Osteoblast (primary cell): ENCODE measurements at places on chromosomes 13 and 19. TPM values are rescaled to one million over a fixed set of nuclear protein-coding genes. Genes with fewer than 3 reads are reported as not detected.
A peak's percentile ranks its signal among the peaks of the same experiment; 100 is the strongest.

Gene ZNF470
- total RNA-seq = 4.7 TPM in 2 replicates

Gene PTPRS
- total RNA-seq = 218 and 227 TPM in 2 replicates

Gene DNAJC15
- 13.0 and 17.0 TPM in 2 replicates for total RNA-seq

GRCh38 chr13:87094646-87095045 lies 576.5 kb upstream of the SLITRK5 start:
- no peak overlapping the region for H3K4me3 ChIP-seq
- no peak overlapping the region for H3K27ac ChIP-seq
- H3K36me3 ChIP-seq = no peaks in the 10 kb centered on the region
- no peaks in the 10 kb centered on the region for H3K4me1 ChIP-seq
- no peak for DNase-seq
- no peaks in the 10 kb centered on the region for H3K27me3 ChIP-seq

- H3K27me3 ChIP-seq = no peaks in the 10 kb centered on the region
- no peaks in the 10 kb centered on the region for H3K36me3 ChIP-seq
- DNase-seq = peak; percentile 77
- H3K4me3 ChIP-seq = no peak overlapping the region
- peaks cover 7% of the 10 kb centered on the region for H3K4me1 ChIP-seq
Measured at GRCh38 chr13:93736081-93736480, 509.5 kb downstream of the GPC6 start.

GRCh38 chr19:1220976-1221903 lies 15.7 kb downstream of the STK11 start:
- DNase-seq = peak; percentile 100
- peaks cover 21% of the 10 kb centered on the region for H3K36me3 ChIP-seq
- H3K27ac ChIP-seq = peak overlapping the region; percentile 17
- no peak overlapping the region for H3K4me3 ChIP-seq
- no peaks in the 10 kb centered on the region for H3K27me3 ChIP-seq

DNA sequence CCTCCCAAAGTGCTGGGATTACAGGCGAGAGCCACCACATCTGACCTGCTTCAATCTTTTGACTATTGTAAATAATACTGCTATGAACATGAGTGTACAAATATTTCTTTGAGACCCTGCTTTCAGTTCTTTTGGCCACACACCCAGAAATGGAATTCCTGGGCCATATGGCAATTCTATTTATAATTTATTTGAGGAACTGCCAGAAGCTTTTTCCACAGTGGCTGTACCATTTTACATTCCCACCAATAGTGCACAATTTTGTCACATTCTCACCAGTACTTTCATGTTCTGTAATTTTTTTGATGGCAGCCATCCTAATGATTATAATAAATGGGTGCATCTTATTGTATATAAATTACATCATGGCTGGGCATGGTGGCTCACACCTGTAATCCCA lies 13.7 kb upstream of the FCER2 start:
- no peaks in the 10 kb centered on the region for H3K36me3 ChIP-seq
- no peaks in the 10 kb centered on the region for H3K27me3 ChIP-seq
- H3K27ac ChIP-seq = no peak overlapping the region
- no peak for DNase-seq
- no peak overlapping the region for H3K4me3 ChIP-seq
- H3K4me1 ChIP-seq = no peaks in the 10 kb centered on the region

- no peak overlapping the region for H3K4me3 ChIP-seq
- no peak overlapping the region for H3K27ac ChIP-seq
- H3K36me3 ChIP-seq = no peaks in the 10 kb centered on the region
- no peaks in the 10 kb centered on the region for H3K27me3 ChIP-seq
Measured at GRCh38 chr19:8880868-8881488, 48.8 kb downstream of the MBD3L1 start.

GRCh38 chr19:33395561-33396550 lies 22.3 kb downstream of the CEBPG start:
- peak; percentile 100 for DNase-seq
- no peaks in the 10 kb centered on the region for H3K27me3 ChIP-seq
- peaks cover 38% of the 10 kb centered on the region for H3K4me1 ChIP-seq
- H3K36me3 ChIP-seq = no peaks in the 10 kb centered on the region

GRCh38 chr19:27844261-27844660 lies 1368.7 kb downstream of the UQCRFS1 start:
- no peaks in the 10 kb centered on the region for H3K27me3 ChIP-seq
- H3K4me3 ChIP-seq = no peak overlapping the region
- no peak overlapping the region for H3K27ac ChIP-seq

- H3K27me3 ChIP-seq = no peaks in the 10 kb centered on the region
- no peak overlapping the region for H3K4me3 ChIP-seq
- H3K36me3 ChIP-seq = peaks cover 17% of the 10 kb centered on the region
- H3K4me1 ChIP-seq = peaks cover under 1% of the 10 kb centered on the region
Measured at GRCh38 chr13:51444922-51445321, 7.9 kb downstream of the INTS6 start.

- no peak overlapping the region for H3K4me3 ChIP-seq
- no peak overlapping the region for H3K27ac ChIP-seq
- no peaks in the 10 kb centered on the region for H3K36me3 ChIP-seq
- H3K4me1 ChIP-seq = no peaks in the 10 kb centered on the region
- DNase-seq = no peak
Measured at GRCh38 chr19:33644284-33644836, 22.6 kb downstream of the CHST8 start.

- no peak for DNase-seq
- no peaks in the 10 kb centered on the region for H3K36me3 ChIP-seq
- H3K4me3 ChIP-seq = no peak overlapping the region
- peaks cover 25% of the 10 kb centered on the region for H3K4me1 ChIP-seq
- peak overlapping the region; percentile 57 for H3K27ac ChIP-seq
Measured at GRCh38 chr13:29621051-29621800, 25.7 kb upstream of the SLC7A1 start.

DNA sequence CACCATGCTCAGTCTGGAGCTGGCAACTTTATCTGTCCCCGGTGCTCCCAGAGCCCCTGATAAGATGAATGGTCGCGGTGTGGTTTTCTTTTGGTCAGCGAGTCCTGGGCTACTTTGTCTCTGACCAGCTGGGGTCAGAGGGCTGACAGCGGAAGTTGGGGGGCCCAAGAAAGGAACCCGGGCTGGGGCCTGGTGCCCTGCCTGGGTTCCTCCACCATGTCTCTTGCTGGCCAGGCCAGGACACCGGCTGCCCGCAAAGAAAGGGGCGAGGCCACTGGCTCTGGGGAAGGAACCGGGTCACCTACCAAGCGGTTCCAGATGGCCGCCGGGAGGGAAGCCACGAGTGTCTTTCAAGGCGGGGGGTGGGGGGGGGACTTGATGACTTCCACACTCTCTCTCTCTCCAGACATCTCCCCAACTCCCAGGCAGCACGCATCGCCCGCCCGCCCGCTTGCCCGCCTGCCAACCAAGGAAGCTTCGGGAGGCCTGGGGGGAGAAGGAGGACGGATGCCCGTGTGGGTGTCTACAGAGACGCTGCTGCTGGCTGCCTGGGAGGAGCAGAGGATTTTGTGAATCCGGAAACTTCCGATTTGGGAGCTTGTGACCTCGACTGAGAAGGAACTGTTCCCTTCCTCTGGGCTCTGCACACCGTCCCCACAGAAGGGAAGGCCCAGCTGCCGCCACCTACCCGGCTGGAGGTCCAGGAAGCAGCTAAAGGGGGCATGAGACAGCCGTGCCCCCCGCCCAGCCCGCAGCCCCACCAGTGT lies 1.1 kb downstream of the PIP5K1C start:
- peak overlapping the region; percentile 90 for H3K4me3 ChIP-seq
- peaks cover 6% of the 10 kb centered on the region for H3K4me1 ChIP-seq
- DNase-seq = peak; percentile 98
- H3K27ac ChIP-seq = peak overlapping the region; percentile 60
- no peaks in the 10 kb centered on the region for H3K36me3 ChIP-seq
- H3K27me3 ChIP-seq = no peaks in the 10 kb centered on the region

DNA sequence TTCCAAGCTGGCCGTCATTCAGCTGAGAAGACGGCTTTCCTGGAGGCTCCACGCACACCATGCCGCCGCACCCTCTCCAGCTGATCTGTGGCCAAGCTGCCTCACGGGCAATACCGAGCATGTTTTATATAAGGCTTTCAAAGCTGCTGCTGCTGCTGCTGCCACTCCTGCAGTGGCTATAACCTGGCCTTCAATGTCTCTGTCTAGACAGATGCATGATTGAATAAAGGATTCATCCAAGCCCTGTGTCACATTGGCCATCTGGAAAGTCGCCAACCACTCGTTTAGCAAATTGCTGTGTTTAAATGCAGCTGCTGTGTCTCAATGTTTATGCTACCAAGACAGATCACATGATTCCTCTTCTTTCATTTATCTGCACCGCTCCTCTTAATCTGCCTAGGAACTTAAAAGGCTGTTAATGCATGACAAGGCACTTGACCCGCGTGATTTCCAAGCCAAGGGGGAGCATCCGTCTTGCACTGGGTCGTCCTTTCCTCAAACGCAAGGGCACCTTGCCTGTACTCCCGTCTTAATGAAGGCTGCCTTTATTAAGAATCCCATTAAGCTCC lies 114.3 kb downstream of the TEX26 start:
- DNase-seq = no peak
- H3K4me3 ChIP-seq = no peak overlapping the region
- peaks cover 36% of the 10 kb centered on the region for H3K4me1 ChIP-seq
- H3K36me3 ChIP-seq = no peaks in the 10 kb centered on the region
- no peaks in the 10 kb centered on the region for H3K27me3 ChIP-seq

GRCh38 chr13:35720690-35721554 lies 244.4 kb upstream of the MAB21L1 start:
- peak overlapping the region; percentile 61 for H3K4me3 ChIP-seq
- peak; percentile 88 for DNase-seq
- no peaks in the 10 kb centered on the region for H3K36me3 ChIP-seq
- no peaks in the 10 kb centered on the region for H3K27me3 ChIP-seq
